ENCODE measurements at places on chromosomes 16 and 17.

GRCh38 chr17:74740641-74741387, 3.8 kb downstream of the RAB37 start:
- no peak for DNase-seq

- no peak for DNase-seq
Measured at GRCh38 chr16:17346621-17347569, 123.9 kb downstream of the XYLT1 start.

DNA sequence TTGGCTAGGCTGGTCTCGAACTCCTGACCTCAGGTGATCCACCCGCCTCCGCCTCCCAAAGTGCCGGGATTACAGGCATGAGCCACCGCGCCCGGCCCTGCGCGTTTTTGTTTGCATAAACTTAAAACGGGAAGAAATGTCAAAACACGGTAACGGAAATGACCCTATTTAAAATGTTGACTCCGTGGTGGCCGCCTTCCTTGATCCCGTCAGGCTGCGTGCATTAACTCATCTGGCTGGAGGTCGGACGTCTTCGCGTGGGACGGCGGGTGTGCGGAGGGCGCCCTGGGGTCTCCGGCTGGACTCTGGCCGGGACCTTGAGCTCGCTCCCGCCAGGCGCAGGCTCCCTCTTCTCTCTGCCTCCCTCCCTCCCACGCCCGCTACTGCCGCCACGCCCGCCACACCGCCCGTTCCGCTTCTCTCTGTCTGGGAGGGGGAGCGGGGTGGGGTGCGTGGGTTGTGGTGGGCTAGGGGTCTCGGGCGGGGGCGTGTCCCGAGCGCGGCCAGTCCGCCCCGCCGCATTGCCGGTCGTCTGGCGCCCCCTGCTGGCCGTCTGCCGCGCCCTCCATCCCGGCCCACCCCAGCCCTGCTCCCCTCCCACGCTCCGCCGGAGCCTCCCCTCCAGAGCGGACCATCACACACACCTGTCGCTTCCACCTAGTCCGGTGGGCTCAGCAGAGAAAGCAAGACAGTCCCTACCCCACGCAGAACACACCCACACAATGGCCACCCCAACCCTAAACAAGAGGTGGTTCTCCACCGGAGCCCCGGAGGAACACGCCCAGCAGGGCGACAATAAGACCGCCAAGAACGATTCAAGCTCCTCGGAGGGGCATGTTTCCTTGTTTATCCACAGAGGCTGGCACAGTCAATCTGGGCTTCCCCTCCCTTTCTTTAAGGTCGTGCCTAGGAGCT, 1.2 kb upstream of the CCDC42 start:
- peak; percentile 30 for DNase-seq

GRCh38 chr17:49708515-49709183, 885 bp upstream of the SLC35B1 start:
- DNase-seq, result no peak

DNA sequence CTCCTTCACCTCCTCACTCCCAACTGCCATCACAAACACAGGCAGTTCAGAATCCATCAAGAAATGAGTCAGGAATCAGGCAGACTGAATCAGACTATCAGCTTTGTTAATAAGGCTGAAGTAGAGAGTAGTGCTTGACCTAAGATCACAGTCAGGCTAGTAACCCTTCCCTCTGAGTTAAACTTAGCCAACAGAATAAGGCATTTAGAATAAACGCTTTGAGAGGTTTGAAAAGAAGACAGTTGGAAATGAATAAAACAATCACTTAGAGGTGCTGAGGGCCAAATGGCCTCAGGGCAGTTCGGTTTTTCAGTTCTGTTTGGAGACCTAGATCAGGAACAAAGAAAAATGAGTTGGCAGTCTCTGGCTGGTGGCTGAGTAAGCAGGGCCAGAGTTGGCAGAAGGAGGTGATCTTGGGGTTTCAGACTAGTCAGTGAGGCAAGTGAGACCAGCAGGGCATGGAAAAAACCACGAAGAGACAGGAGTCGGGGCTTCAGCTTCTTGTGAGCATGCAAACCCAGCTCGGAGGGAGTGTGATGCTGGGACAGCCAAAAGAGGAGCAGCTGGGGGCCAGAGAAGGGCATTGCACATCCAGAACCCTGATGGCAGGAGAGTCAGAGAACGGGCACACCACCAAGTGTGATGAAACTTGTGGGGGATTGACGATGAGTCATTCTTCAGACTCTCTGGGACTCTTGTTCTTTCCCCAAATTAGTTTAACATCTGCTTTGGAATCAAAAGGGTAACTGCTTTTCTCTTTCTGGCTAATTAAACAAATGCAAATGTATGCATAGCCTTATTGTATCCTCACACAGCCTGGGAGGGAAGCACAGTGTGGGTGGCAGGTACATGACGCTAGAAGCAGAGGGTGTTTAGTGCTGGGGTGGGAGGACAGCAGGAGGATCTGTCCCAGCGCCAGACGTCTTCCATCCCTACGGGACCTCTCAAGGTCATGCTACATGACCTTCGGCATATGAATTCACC, 54.8 kb downstream of the SPECC1 start:
- DNase-seq, result peak; percentile 74

DNA sequence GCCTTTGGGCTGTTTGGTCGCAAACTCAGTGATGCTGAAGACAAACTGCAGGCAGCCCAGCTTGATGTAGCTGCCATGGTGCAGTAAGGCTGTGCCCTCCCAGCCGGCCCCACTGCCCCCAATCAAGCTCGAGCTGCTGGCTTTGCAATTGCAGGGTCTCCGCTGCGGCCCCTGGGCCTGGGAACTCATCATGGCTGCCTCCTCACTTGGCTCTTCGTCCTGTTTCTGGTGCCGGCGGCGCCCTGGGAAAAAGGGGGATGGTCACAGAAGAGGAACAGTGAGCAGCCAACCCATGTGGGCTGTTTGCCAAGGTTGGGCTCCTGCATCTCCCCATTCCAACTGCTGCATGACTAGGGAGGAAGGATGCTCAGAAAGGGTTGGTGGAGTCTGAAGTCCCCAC, 3.4 kb upstream of the DHRS13 start:
- DNase-seq, result no peak

DNA sequence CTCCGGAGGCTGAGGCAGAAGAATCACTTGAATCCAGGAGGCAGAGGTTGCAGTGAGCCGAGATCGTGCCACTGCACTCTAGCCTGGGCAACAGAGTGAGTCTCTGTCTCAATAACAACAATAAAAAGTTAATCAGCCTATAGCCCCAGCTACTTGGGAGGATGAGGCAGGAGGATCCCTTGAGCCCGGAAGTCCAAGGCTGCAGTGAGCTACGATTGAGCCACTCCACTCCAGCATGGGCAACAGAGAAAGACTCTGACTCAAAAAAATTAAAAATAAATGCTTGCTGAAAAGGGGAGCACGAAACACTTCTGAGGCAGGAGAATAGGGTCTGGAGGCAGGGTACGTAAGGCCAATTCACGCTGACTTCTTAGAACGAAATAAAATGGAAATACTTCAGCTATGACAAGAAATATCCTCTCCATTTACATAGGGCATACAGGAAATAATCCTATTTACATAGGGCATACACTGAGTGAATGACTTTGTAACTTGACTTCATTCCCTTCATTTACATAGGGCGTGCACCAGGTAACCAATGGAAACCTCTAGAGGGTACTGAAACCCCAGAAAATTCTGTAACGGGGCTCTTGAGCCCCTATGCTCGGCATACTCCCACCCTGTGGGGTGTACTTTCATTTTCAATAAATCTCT, 3.2 kb upstream of the PRPSAP1 start:
- no peak for DNase-seq

DNA sequence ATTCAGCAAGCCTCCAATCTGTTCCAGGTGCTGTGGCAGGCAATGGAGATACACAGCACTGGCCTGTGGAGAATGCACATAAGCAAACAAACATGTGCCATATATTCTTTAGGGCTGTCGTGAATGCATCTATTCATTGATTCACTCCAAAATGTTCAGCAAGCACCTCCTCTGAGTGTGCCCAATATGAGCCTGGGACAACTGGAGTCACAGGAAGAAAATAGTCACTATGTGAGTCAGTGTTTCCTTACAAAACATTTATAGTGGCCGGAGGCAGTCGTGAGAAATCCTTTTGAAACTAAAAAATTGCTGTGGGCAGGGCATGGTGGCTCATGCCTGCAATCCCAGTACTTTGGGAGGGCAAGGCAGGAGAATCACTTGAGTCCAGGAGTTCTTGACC, 310.1 kb downstream of the CA10 start:
- DNase-seq, result no peak

- no peak for DNase-seq
Measured at GRCh38 chr17:73022694-73023093, 69.8 kb downstream of the SLC39A11 start.

GRCh38 chr17:58686980-58687379, 4.9 kb downstream of the TEX14 start:
- no peak for DNase-seq

DNA sequence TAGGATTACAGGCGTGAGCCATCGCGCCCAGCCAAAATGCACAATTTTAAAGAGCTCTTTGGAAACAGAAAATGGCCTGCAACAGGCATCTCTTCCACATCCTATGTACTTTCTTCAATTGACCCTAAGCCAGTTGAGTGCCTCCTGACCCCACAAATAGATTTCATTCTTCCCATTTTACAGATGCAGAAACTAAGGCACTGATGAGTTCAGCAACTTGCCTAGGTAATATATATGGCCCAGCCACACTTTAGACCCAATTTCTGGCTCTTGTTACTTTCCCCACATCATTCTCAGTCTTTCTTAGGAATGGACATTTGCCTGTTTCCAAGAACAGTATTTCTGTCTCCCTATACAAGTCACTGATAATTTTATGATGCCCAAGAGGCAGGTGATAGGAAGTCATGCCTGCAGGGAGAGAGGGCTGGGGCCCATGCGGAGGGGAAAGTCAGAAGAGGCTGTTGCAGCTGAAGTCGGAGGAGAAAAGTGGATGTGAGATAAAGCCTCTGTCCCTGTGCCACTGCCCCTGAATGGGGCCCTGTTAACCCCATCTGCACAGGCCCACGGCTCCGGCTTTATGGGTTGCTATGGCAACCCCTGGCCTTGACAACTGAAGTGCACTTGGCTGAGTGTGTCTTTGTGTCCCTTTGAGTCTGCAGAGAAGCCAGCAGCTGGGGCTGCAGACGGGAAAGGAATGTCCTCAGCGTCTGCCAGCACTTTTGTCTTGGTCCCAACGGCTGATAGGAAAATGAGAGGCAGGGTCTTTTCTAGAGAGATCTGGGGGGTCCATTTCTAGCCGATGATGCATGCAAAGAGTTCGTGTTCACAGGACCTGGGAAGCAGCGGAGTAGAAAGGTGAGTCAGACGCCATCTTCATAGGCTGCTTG, 45.9 kb downstream of the ABAT start:
- DNase-seq, result no peak

- no peak for DNase-seq
Measured at GRCh38 chr16:22417019-22417418, 42.6 kb upstream of the CDR2 start.

- no peak for DNase-seq
Measured at GRCh38 chr17:35051579-35052240, 11.8 kb downstream of the RFFL start.

DNA sequence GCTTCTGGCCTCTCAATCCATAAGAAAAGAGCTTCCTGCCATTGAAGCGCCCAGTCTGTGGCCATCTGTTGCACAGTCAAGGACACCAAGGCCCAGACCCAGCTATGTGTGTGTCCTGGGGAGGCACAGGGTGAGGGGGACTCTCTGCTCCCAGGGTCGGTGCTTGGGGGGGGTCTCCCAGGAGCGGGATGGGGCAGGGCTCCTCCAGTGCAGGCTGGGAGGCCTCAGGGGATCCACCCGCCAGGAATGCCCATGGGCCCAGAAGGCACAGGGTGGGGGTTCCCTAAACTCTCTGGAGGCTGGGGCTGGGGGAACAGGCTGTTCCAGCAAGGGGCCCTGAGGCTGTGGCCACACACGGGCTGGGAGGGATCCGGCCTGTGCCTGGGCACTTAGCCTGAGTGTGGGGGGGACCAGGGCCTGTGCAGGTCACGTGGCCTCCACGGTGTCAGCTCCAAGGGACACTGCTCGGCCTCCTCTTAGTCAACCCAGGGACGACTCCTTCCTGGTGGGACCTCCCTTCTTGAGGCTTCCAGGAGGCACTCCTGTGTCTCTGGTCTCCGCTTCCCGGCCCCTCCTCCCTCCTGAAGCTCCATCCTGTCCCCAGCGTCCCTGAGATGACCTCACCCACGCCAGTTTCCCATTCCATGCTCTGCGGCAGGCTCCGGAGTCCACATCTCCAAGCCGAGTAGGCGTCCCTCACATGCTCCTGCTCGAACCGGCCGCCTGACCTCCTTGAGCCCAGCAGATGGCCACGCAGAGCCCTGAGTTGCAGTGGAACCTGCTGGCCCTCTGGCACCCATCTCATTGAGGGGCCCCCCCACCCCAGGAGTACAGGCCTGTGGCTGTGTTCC, 23.1 kb upstream of the BAHCC1 start:
- no peak for DNase-seq

- no peak for DNase-seq
Measured at GRCh38 chr17:38605841-38606645, at the start of gene SRCIN1. Gene SRCIN1 (minus strand): TSS chr17:38605952. CDS start chr17:38605705, 247 bp downstream.

- DNase-seq, result no peak
Measured at GRCh38 chr17:48542114-48542656, 2.7 kb downstream of the HOXB2 start.

GRCh38 chr16:56946767-56947603, 14.8 kb upstream of the CETP start:
- peak; percentile 62 for DNase-seq

DNA sequence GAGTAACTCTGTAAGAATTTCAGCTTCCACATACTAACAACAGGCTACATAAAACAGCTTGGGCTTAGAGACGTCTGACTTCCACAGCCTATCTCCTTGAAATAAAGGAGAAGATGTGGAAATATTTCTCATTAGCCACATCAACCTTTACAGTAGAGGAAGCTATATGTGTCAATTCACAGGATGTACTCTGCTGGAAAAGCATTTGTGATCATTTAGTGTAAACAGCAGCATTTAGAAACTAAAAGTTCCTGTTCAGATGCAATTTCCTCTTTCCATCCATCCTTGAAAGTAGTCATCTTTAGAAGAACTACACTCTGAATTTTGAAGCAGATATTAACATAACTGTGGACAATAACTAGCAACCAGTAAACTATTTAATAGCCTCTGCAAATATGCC, 46.2 kb downstream of the XPO6 start:
- no peak for DNase-seq

DNA sequence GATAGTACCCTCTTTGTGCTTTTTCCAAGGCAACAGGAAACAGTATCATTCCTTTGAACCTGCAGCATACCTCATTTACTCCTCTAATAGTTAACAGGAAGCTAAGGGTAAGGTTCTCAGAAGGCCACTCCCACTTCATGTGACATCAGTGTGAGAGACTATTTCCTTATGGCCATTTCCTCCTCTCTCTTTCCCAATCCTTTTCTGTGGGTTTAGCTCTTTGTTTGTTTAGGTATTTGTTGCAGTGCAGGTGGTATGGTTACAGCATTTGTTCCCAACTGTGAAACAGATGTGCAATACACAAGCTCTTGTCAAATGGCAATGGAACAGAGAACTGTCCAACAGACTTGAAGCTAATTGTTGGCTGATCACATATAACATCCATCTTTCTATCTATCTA, 14.7 kb downstream of the TMC5 start:
- DNase-seq, result no peak

- no peak for DNase-seq
Measured at GRCh38 chr17:19569785-19570543, 36.3 kb downstream of the SLC47A1 start.

GRCh38 chr16:84618581-84619460, 943 bp upstream of the COTL1 start:
- no peak for DNase-seq

GRCh38 chr16:10107081-10107480, 75.1 kb downstream of the GRIN2A start:
- no peak for DNase-seq

GRCh38 chr16:75541236-75541635, 5.3 kb upstream of the CHST5 start:
- DNase-seq, result no peak
